MG63 (cell line): ENCODE measurements at places on chromosomes 5 and 9.

DNA sequence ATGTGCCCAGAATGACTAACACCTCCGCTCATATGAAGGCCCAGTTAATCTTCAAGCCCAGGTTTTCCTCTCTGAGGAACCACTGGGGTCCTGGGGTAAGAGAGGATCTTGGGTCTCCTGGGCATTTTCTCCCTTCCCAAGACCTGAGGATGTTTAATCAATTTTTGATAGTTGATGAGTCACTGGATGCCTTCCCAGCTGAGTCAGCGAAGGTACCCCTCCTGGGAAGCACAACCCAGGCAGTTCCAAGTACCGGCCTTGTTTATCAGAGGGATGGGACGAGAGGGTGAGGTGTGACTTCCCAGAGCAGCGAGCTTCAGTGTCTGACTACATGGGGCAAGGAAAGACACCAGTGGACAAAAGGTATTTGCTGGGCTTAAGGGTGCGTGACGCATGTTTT is 119.6 kb upstream of the IL12B start:
- DNase-seq, result no peak

- DNase-seq, result peak; percentile 34
Measured at GRCh38 chr9:126965541-126966428, 51.2 kb downstream of the RALGPS1 start.

DNA sequence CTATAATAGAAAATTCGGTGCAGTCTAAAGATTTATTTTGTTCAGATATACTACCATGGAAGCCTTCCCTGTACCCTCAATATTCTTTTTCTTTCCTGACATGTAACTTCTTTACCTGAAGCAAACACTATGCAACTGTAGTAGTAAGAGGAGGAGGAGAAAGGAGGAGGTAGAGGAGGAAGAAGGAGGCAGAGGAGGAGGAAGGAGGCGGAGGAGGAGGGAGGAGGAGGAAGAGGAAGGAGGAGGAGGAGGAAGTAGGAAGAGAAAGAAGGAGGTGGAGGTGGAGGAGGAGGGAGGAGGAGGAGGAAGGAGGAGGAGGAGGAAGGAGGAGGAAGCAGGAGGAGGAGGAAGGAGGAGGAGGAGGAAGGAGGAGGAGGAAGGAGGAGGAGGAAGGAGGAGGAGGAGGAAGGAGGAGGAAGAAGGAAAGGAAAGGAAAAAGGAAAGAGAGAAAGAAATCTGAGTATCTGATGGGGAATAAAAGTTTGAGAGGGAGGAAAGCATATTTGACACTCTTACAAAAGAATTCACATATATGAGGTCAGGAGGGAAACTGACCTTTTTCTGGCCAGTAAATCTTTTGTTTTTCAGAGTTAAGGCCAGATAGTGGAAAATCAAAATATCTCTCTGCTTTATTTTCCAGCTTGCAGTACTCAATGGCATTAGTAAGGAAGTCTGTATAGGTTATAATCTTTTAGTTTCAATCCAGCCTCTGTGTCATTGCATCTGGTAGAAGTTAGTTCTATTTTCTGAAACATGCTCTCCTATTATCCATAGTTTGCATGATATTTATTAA is 114.5 kb upstream of the LPAR1 start:
- no peak for DNase-seq

DNA sequence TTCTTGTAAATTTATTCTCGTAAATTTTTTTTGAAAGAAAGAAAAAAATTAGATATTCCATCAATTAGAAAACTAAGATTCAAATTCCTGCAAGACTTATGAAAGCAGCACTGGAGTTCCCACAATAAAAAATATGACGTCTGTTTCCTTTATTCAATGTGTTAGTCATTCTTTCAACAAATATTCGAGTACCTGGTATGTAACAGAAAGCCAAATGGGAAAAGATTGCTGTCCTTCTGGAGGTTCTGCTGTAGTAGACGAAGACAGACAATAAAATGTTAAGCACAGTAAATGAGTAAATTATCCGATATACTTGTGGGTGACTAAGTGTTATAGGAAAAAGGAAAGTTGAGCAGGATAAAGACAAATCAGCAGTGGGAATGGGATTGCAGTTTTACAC is 92.2 kb downstream of the ADAMTSL1 start:
- no peak for DNase-seq

DNA sequence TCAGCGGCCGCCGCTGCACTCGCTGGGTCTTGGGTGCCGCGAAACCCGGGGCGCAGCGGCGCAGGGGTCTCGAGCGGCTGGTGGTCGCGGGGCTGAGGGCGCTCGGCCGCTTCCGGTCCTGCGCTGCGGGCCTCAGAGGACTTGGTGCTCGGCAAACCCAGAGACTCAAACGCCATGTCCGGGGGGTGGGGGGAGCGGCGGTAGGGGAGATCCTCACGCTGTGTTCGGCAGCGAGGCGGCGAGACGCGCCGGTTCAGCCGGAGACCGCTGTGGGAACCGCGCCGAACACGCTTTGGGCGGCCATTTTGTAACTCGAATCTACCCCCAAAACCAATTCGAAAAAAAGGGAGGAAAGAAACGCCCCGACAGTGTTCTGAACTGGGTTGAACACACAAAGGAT is 317.5 kb upstream of the CDH18 start:
- no peak for DNase-seq

- no peak for DNase-seq
Measured at GRCh38 chr9:113215132-113215531, 5.9 kb downstream of the FKBP15 start.

GRCh38 chr5:150313921-150314716 is 11.4 kb upstream of the ARSI start:
- no peak for DNase-seq
